EH (cell line): ENCODE measurements at places on chromosomes 7 and 10.
A peak's percentile ranks its signal among the peaks of the same experiment; 100 is the strongest.

DNA sequence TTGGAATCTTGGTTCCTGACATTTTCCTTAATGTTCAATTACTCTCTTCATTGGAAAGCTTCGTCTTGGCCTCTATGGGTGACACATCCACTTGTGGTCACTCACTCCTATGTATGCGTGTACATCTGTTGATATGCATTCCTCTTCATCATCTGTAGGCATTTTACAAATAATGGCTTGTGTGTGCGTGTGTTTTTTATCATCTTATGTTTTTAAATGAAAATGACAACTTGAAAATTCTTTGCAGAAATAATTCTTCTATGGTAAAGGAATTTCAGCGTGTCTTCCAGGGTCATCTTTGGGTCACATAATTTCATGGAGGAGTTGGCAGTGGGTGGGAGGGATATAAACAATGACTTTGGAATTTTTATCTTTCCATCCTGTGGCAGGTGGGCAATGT is 925.1 kb downstream of the LRMDA start:
- peak; percentile 48 for DNase-seq

- DNase-seq, result peak; percentile 50
These were observed 70.4 kb downstream of the HERPUD2 start for GRCh38 chr7:35624299-35625186.

DNA sequence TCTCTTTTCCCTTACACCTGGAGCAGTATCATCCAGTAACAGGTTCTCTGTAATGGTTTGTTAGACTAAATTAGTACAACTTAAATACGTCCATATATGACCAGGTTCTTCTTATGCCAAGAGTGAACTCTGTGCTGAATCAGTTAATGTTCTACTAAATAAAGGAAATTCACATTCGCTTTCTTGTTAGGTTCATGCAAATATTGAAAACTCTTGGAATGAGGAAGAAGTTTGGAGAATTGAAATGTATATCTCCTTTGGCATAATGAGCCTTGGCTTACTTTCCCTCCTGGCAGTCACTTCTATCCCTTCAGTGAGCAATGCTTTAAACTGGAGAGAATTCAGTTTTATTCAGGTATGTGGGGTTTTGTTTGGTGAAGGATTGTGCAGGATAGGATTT is 15.3 kb upstream of the CFAP69 start:
- no peak for DNase-seq

GRCh38 chr10:12806228-12807095 is 195.1 kb downstream of the CCDC3 start:
- no peak for DNase-seq

DNA sequence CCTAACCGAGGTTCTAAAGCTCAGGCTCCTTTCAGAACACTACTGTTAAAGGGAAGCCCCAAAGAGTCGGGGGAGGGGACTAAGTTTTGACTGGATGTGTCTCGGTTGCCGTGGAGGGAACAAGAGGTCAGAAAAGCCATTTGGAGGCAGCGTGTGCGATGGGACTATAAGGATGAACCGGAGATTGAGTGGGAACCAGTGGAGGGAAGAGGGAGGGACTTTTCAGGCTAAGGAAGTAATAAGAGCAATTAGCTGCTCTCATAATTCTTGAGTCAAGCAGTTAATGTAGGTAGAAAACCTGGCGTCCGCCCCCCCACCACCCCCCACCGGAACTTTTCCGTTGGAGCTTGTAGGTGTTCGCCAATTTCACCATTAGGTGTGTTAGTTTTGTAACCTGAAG is 491 bp upstream of the AKAP9 start:
- DNase-seq, result peak; percentile 44

DNA sequence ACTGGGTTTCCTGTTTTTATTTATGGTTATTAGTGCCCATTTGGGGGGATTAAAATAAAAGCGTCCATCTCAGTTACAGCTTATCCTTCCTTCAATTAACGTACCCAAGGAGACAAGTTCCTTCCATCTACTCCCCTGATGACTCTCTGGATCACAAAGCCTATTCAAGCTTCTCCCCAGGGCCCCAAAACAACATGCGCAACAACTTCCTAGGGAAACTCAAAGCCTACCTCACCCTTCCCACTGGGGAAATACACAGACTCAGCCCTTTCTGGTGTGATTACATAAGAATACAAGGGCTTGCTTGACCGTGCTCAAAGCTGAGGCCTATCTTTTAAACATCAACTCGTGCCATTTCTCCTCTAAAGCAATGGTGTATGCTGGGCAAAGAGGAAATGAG is 112.4 kb downstream of the CDK6 start:
- no peak for DNase-seq

GRCh38 chr10:14904864-14905263 is 26.2 kb downstream of the SUV39H2 start:
- DNase-seq, result no peak

DNA sequence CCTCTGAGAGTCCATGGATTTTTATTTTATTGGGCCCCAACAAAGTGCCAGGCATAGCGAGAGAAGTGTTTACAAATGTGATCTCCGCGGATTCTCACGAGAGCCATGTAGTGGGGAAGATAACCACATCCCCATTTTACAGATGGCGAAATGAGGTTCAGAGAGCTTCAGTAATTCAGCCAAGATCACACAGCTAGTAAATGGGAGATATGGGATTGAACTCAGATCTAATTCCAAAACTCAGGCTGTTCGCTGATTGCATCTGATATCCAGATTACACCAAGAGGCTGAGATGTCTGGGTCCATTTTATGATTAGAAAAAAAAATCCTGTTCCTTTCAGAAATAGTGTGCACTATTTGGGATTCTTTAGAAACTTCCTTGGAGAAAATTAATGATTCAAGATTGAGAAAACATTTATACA is 1.3 kb downstream of the FAS start:
- DNase-seq, result no peak

DNA sequence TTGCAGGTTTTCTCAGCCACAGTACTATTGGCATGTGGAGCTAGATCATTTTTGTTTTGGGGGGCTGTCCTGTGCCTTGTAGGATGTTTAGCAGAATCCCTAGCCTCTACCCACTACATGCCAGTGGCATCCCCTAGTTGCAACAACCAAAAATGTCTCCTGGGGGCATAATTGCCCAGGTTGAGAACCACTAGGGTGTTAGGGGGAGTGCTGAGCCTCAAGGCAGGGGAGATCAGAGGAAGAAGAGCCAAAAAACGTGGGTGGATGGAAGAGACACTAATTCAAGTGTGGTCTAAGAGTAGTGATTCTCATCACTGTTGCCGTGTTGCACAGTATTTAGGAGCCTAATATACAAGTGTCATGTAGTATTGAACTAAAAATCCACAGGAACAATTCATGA is 31.7 kb upstream of the CCNY start:
- DNase-seq, result no peak

- peak; percentile 94 for DNase-seq
These were observed 6.9 kb downstream of the C10orf62 start for GRCh38 chr10:97596101-97597082.

- no peak for DNase-seq
These were observed 127.3 kb downstream of the CUL2 start for GRCh38 chr10:34962866-34963265.

DNA sequence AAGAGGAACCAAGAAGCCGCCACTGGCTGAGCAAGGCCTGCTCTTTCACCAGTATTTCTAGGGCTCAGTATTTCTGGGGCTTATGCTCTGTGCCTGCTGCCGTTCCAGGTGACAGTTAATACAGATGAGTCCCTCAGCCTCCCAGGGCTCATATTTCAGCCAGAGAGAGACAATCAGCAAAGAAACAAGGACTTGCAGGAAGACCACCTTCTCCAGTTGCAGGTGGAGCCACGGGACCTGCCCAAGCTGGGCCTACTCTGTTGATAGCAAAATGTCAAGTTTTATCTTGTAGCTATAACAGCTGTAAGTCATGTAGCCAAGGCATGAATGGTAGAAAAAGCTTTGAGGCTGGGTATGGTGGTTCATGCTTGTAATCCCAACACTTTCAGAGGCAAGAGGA is 42.7 kb downstream of the NPTX2 start:
- DNase-seq, result no peak

GRCh38 chr7:36747280-36748016 is 23.2 kb upstream of the AOAH start:
- DNase-seq, result peak; percentile 15

DNA sequence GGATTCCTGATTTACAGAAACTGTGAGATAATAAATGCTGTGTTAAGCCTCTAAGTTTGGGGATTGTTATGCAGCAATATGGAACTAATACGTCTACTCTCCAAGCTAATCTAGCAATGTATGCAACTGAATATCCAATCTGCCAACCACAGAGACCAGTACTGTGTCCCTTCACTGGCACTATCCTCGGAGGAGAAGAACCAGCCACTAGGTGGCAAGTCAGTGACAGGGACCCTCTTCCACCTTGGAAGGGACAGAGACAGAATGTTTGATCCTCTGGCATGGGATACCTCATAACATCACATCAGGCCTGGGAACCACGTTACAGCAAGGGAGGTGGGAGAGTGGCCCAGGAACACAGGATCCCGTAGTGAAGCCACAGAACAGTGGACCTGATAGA is 96.4 kb downstream of the CREM start:
- no peak for DNase-seq

- DNase-seq, result no peak
These were observed 133.5 kb downstream of the C1GALT1 start for GRCh38 chr7:7315851-7316250.

DNA sequence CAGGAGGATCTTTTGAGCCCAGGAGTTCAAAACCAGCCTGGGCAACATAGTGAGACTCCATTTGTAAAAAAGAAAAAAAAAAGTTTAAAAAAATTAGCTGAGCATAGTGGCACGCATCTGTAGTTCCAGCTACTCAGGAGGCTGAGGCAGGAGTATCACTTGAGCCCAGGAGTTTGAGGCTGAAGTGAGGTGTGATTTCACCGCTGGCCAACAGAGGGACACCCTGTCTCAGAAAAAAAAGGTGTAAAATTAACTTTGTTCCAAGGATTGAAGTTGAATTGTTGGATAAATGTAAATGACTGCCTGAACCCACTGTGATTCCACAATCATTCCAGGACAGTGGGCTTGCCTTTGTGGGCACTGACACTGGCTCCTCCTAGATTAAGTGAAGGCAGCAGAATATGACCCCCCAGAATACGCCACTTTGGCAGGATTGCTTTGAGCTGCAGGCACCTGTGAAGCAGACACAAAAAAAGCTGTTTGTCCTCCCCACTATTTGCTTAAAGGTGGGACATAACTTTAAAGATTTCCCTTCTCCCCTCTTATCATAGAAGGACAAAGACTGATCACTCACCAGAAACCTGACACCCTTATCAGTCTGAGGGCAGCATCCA is 57.2 kb upstream of the FOXI2 start:
- DNase-seq, result no peak

DNA sequence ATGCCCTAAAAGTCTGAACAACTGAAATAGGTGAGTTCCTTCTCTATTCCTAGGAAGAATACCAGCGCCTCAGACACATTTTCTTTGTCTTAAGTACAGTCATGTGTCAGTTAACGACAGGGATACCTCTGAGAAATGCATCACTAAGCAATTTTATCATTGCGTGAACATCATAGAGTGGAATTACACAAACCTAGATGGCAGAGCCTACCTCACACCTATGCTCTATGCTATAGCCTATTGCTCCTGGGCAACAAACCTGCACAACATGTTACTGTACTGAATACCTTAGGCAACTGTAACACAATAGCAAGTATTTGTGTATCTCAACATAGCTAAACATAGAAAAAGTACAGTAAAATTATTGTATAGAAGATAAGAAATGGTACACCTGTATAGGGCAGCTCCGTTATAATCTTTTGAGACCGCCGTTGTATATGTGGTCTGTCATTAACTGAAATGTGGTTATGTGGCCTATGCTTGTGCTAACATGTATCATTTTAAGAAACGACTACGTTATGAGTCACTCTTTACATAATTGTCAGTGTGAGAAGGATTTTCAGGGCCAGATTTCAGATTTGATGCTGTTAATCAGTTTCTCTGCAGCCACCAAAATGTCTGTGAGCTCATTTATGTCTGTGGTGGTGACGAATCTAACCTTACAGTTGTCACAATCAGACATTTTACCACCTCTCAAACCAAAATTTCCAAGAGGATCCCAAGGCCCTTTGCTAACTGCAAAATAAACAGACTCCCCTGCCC is 66.1 kb upstream of the STK17A start:
- peak; percentile 22 for DNase-seq

GRCh38 chr7:4111166-4111565 is 570.9 kb upstream of the FOXK1 start:
- no peak for DNase-seq

DNA sequence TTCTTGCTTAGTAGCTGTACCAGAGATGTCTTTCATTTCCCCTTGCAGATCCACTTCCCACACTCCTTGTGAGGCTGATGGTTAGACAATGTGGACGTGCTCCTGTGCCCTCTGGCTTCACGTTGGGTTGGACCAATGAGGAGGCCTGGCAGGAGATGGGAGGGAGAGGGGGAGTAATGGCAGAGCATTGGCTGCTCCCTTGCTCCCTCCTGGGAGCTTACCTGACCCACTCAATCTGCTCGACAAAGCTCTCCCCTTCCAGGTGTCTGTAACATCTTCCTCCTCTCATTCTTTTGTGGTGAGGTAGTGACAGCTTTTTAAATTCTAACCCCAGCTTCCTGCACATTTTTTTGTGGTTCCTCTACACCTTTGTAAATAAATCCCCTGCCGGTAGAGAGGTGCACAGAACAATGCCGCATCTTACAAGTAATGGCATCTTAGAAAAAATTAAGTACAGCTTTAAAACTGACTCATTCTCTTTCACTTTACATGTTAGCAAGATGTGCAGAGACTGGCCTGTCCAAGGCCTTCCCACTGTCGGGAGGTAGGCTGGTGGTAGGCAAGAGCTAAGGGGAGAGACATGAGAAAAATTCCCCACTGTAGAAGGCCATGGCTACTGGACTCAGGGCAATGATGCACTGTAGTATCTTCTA is 134.3 kb downstream of the HTR7 start:
- DNase-seq, result no peak

- DNase-seq, result no peak
These were observed 174.2 kb upstream of the IMMP2L start for GRCh38 chr7:111736552-111736874.

GRCh38 chr7:79118143-79118542 is 335.3 kb downstream of the MAGI2 start:
- peak; percentile 23 for DNase-seq

GRCh38 chr7:101874028-101874427 is 56.6 kb downstream of the CUX1 start:
- DNase-seq, result peak; percentile 82

GRCh38 chr7:100016215-100016901 is 962 bp downstream of the ZKSCAN1 start:
- DNase-seq, result peak; percentile 12

DNA sequence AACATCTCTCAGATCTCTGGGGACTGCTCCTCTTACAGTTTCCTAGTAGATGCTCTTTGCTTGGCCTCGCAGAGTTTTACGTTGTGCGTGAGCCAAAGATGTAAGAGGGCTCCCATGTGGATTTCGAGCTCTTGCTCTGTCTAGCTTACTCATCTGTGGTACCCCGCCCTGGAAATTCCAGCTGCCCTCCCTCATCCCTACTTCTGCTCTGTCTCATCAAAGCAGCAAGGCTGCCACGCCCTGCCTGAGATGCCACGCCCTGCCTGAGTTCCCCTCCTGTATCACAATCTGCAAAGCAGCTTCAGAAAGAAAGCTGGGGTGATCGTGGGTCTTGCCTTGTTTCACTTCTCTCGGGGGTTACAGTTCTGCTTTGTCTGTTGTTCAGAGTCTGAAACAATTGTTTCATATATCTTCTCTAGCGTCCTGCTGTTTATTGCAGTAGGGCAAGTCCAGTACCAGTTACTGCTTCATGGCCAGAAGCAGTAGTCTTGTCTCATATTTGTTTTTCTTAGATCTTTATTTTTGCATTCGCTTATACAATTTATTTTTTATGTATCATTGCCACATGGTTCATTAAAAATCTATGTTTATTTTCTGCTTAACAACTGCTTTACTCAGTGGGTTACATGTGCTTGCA is 36.1 kb upstream of the CCNY start:
- peak; percentile 69 for DNase-seq
